BJ (cell line): ENCODE measurements at places on chromosomes 4 and X.

DNA sequence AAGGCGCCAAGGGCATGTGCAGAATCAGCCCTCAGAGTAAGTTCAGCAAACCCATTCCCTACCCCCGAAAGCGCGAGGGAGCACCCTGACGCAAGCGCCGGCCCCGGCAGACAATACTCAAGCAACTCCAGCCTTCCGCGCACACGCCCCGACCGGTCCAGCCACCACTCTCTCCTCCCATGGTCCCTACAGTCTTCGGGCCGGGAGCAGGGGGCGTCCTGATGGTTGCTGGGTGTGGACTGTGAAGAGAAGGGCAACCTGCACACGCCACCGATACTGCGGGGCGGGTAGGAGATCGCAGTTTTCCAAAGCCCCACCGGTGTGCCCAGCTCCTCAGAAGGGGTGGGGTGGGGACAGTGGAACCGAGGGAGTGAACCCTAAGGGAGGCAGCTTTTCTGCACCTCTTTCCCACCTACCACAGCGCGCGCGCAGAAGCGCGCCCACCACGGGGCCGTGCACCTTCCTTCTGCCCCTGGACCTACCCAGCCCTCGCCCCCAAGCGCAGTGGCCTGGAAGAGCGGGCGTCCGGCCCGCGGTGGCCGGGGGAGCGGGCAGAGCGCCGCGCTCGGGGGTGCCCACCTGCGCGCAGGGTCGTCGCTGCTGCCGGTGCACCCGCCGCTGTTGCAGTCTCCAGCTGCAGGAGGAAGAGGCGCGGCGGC is 650.2 kb upstream of the DIPK2B start:
- DNase-seq: no peak

- no peak for DNase-seq
These were observed 24.4 kb upstream of the PDZD4 start for GRCh38 chrX:153854702-153855101.

DNA sequence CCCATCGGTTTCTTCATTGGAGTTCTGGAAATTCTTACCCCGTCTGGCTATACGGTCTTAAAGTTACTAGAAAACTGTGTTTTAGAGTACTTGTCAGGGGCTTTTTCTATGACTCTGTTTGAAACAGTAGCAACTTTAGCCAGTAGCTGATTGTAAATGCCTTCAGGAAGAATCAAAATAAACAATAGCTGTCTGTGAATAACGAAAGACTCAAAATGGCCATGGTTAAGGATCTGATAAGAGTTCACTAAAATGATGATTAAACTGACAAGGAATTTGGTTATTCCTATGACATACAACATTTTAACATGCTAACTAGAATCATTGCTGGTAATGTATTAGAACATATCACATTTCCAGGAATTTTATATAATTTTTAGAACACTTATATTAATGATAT is 191.0 kb downstream of the EVC2 start:
- no peak for DNase-seq

GRCh38 chr4:79022529-79022928 is 83.3 kb upstream of the PAQR3 start:
- DNase-seq: no peak

- DNase-seq: no peak
These were observed 33.3 kb upstream of the PPARGC1A start for GRCh38 chr4:23923141-23923540.
